ENCODE measurements at places on chromosomes 7 and 10. TPM values are rescaled to one million over a fixed set of nuclear protein-coding genes. Genes with fewer than 3 reads are reported as not detected.

GRCh38 chr7:129368389-129368986 is 65.7 kb upstream of the STRIP2 start:
- H3K27me3 ChIP-seq = no peaks in the 10 kb centered on the region
- H3K4me1 ChIP-seq = peaks cover 3% of the 10 kb centered on the region
- H3K4me3 ChIP-seq = peak overlapping the region; percentile 29
- H3K36me3 ChIP-seq = no peaks in the 10 kb centered on the region

DNA sequence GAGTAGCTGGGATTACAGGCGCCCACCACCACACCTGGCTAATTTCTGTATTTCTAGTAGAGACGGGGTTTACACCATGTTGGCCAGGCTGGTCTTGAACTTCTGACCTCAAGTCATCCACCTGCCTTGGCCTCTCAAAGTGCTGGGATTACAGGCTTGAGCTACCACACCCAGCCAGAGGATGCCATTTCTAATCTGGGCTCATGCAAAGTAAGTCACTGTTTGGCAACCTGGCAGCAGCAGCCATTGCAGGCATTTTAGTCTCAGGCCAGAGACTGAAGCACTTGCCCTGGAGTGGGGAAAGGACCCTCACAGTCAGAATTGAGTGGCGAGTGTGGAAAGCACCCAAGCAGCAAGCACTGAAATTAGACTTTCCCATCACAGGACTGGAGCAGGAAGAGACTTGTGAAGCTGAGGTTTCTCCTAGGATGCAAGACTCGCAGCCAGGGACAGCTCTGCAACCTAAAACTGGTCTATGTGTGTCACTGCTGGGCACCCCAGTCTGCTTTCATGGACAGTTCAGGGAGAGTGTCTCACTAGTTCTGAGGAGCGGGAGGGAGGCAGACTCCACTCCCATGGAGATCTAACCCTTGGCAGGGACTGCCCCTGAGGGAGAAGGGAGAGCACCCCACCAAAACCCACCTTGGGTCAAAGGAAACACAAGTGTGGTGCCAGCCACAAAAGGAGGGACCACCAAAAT is 27.6 kb downstream of the SNX13 start:
- peaks cover 1% of the 10 kb centered on the region for H3K36me3 ChIP-seq
- no peak overlapping the region for H3K4me3 ChIP-seq
- H3K27me3 ChIP-seq = no peaks in the 10 kb centered on the region
- DNase-seq = no peak
- no peaks in the 10 kb centered on the region for H3K4me1 ChIP-seq

NEBL gene
- 72.5 TPM for total RNA-seq

UPK3BL2 gene
- total RNA-seq = 17.4 TPM

DNA sequence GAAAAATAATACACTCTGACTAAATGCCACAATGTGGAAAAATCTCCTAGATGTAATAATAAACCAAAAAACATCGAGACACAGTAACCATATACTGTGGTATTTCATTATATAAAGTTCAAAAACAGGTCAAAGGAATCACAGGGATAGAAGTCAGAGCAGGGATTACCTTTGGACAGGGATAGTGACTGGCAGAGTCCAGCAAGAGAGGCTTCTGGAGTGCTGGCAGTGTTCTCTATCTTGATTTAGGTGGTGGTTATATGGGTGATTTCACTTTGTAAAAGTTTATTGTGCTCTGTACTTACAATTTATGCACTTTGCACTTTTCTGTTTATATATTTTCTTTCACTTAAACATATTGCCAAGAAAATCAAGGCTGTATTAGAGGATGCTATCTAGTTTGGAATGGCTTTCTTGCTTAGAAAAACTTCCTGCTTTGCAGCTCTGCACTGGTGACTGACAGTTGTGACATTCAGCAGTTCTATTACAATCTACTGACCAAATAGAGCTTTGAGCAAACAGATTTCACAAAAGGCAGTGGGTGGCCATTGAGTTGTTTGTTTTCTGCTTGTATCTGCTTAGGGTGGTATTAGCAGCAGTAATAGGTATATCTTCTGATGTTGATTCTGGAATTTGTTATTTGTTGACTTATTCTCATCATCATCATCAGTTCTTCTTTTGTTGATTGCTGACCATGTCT is 263.6 kb upstream of the LRGUK start:
- H3K27me3 ChIP-seq = no peaks in the 10 kb centered on the region
- H3K4me1 ChIP-seq = peaks cover 3% of the 10 kb centered on the region
- no peak overlapping the region for H3K27ac ChIP-seq
- H3K4me3 ChIP-seq = no peak overlapping the region

DNA sequence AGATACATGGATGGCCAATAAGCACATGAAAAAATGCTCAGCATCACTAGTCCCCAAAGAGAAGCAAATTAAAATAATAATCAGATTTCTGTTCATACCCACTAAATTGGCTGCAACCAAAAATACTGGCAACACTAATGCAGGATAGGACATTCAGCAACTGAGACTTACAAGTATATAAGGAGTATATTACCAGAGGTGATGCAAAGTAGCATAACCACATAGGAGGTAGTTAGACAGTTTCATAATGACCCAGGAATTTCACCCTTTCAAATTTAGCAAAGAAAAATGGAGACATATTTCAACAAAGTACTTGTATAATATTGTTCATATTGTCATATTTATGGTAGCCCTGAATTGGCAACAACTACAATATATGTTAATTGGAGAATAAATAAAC is 727.8 kb downstream of the GRID1 start:
- no peak for DNase-seq
- H3K4me1 ChIP-seq = no peaks in the 10 kb centered on the region
- H3K27me3 ChIP-seq = no peaks in the 10 kb centered on the region
- H3K4me3 ChIP-seq = no peak overlapping the region
- no peak overlapping the region for H3K27ac ChIP-seq

PTPRE gene
- 27.3 TPM for total RNA-seq

ATP6V0A4 gene
- 1.5 TPM for total RNA-seq

- DNase-seq = peak; percentile 81
- H3K27ac ChIP-seq = peak overlapping the region; percentile 64
Measured at GRCh38 chr10:89032141-89032891, 41.7 kb downstream of the FAS start.

CASD1 gene
- 73.9 TPM for total RNA-seq

DNA sequence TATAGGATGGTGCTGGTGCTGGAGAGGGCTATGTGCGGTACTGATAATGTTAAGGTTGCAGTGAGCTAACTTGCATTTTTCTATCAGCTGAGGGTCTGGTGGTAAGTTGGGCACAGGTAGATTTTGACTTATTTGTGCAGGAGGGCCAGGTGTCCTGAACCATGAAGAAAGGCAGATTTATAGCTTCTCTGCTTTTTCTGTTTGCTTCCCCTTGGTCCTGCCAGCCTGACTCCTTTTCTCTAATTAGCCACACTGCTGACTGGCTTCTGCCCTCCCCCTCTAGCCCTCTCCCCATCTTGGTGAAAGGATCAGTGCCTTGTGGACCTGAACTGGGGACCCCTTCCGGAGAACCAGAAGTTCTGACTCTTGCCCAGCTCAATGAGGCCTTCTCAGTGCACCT is 40.8 kb upstream of the STEAP4 start:
- peak overlapping the region; percentile 52 for H3K27ac ChIP-seq
- no peaks in the 10 kb centered on the region for H3K36me3 ChIP-seq
- H3K27me3 ChIP-seq = no peaks in the 10 kb centered on the region
- DNase-seq = no peak
- H3K4me1 ChIP-seq = no peaks in the 10 kb centered on the region

DNA sequence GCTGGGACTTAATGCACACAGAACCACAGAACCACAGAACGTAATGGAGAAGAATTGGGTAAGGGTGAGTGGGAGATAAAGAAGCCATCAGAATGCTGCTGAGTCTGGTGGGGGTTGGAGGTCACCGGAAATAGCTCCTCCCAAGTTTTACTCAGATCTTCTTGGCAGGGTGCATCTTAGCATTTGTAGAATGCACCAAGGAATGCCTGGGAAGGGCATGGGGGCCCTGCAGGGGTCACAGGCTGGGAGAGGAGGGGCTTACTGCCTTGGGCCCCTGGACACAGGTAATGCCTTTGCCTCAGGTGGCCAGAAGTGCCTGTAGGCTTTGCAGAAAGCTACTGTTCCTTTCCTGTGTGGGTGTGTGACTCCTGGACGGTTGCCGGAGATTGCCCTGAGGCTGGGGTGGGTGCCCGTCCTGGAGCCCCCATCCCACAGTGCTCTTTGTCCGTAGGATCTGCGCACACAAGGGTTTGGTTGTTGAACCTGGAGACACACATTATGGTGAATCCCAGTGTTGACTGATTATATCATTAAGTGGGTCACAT is 55.1 kb downstream of the MGMT start:
- DNase-seq = no peak
- H3K4me3 ChIP-seq = no peak overlapping the region
- H3K27me3 ChIP-seq = no peaks in the 10 kb centered on the region
- H3K4me1 ChIP-seq = no peaks in the 10 kb centered on the region
- H3K36me3 ChIP-seq = no peaks in the 10 kb centered on the region

DNA sequence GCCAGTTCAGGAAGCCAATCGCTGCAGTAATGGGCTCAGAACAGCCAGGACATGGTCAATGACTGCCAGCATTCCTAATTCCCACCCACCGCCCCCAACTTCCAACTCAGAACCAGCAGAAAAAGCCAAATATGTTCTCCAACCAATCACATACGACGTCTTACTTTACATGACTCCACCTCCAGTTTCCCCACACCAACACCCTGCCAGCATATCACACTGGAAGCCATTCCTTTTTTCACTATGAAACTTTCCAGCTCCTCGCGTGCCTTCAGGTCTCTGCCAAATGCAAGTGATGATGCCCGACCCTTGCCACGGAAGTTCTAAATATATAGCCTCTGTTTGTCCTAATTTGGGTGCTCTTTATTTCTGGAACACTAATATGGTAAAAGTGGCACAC is 12.5 kb downstream of the NPS start:
- H3K27ac ChIP-seq = no peak overlapping the region
- DNase-seq = no peak
- H3K4me3 ChIP-seq = no peak overlapping the region
- H3K36me3 ChIP-seq = no peaks in the 10 kb centered on the region

IL6 gene
- 5.5 TPM for total RNA-seq

TAF3 gene
- total RNA-seq = 6.1 TPM

DNA sequence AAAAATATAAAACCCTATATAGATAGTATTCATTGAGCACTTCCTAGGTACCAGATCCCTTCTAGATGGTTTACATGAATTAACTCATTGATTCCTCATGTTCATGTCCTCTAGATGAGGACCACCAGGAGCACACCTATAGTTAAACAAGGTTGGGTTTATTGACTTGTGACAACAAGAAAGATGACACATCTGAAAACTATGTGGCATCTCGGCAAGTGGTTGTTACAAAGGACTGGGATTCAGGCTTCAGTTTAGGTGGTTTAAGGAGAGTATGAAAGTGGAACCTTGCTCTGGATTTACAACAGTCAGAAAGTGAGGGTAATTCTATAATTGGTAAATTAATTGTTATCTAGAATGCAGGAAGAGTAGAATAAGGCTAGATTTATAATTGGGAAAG is 99.0 kb upstream of the PHF14 start:
- no peak overlapping the region for H3K4me3 ChIP-seq
- no peaks in the 10 kb centered on the region for H3K27me3 ChIP-seq

CFAP43 gene
- 71.6 TPM for total RNA-seq

DNA sequence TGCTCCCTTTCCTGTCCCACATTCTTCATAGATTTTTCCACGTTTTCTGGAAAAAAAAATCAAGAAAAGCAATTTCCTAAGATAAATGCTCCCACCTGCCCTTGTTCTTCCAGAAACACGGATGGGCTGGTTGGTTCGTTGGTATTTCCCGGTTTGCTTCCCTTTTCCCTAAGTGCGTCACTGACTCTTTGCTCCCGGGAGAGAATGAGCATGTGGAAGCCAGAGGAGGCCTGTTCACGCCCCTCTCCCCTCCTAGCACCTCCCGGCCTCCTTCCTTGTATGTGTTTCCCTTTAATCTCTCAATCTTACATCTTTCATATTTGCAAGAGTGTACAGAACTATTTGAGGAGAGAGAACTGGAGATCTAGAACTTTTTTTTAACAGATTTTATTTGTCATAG is 442.0 kb downstream of the GFRA1 start:
- H3K4me1 ChIP-seq = peaks cover 5% of the 10 kb centered on the region
- H3K27ac ChIP-seq = no peak overlapping the region
- no peak for DNase-seq
- H3K4me3 ChIP-seq = no peak overlapping the region
- H3K27me3 ChIP-seq = no peaks in the 10 kb centered on the region

DNA sequence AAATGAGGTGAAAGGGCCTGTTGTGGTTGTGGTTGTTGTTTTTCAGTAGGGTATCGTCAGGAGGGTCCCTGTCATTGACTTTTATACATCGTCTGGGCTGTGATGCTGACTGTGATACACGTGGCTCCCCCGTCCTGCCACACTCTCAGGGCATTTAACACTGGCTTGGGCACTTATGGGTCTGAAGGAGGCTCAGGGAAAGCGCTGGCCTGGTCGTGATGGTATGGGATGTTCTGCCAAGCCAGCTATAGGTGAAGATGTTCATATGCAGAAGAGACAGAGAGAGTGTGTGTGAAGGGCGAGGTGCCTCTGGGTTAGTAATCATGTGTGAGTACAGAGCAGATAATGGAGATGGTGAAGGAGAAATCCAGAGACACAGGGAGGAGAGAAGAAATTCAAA is 158.5 kb downstream of the PRPF18 start:
- DNase-seq = no peak
- H3K4me1 ChIP-seq = no peaks in the 10 kb centered on the region
- no peak overlapping the region for H3K4me3 ChIP-seq
- no peaks in the 10 kb centered on the region for H3K36me3 ChIP-seq

AQP1 gene
- total RNA-seq = 328 TPM

GRCh38 chr7:613442-614140 is 93.9 kb upstream of the PDGFA start:
- no peak overlapping the region for H3K4me3 ChIP-seq
- H3K4me1 ChIP-seq = peaks cover 15% of the 10 kb centered on the region
- no peaks in the 10 kb centered on the region for H3K36me3 ChIP-seq
- no peak for DNase-seq
- no peak overlapping the region for H3K27ac ChIP-seq
- H3K27me3 ChIP-seq = no peaks in the 10 kb centered on the region

DNA sequence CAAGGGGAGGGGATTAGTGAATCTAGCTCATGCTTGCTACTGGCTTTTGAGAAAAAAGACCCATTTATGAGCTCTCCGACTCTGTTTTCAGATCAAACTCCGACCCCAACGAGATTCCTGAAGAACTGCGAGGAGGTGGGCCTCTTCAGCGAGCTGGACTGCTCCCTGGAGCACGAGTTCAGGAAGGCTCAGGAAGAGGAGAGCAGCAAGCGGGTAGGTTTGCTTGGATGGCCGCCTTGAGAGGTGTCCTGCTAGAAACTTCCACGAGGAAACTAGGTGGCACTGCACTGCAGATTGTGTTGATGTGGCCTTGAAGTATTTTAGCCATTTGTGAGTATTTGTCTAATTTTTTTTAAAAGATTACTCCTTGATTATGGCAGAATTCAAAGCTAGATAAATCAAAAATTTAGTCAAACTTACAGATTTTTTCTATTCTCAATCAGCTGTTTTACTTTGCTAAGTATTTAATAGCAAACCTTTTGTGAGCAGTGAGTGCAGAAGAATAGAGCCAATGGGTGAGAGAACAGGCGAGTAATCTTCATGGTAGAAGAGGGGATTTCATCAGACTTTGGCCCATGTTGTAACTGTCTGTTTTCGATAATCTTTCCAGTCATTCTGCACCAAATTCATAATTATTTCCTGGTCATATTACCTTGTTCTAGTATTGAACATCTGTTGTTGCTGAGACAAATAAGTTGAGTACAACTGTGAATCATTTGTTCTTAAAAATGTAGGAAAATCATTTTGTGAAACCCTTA is 95.4 kb downstream of the CREB5 start:
- no peaks in the 10 kb centered on the region for H3K36me3 ChIP-seq
- no peak overlapping the region for H3K4me3 ChIP-seq
- no peaks in the 10 kb centered on the region for H3K4me1 ChIP-seq
- H3K27ac ChIP-seq = no peak overlapping the region
- no peaks in the 10 kb centered on the region for H3K27me3 ChIP-seq
